ENCODE measurements at places on chromosomes 1 and 21.

DNA sequence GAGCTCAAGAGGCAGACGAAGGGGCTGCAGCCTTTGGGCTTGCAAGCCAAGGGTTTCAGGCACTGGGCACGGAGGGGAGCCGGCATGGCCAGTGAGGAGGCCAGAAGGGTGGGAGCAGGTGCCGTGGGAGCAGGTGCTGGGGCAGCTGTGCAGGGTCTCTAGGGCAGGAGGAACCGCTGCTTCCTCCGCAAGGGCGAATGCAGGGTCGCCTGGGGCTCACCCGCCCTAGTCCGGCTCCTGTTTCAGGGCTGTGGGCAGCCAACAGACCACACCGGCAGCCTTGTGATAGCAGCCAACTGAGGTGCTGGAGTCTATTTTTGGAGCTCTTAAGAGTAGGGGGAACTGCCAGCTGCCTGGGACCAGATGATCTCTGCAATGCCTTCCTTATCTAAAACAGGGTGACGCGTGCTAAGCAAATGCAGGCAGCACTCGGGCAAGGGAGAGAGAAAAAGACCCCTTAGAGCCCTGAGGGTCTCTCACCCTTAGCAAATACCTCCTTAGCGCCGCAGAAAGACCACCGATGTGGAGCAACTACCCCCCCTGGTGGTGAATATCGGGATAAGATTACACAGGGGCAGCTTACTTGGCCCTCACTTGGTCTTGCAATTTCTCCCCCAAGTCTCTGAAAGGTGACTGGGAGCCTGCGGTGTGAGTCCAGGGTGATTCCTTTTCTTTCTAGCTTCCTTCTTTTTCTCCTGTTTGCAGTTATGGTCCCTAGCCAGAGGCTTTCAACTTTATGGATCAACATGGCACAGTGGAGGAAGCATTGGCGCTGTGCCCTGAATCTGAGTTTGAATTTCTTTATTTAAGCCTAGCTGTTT lies 20.7 kb upstream of the MAPKAPK2 start:
- DNase-seq: peak; percentile 77

GRCh38 chr1:53266038-53266437 lies 27.7 kb upstream of the MAGOH start:
- DNase-seq: no peak

DNA sequence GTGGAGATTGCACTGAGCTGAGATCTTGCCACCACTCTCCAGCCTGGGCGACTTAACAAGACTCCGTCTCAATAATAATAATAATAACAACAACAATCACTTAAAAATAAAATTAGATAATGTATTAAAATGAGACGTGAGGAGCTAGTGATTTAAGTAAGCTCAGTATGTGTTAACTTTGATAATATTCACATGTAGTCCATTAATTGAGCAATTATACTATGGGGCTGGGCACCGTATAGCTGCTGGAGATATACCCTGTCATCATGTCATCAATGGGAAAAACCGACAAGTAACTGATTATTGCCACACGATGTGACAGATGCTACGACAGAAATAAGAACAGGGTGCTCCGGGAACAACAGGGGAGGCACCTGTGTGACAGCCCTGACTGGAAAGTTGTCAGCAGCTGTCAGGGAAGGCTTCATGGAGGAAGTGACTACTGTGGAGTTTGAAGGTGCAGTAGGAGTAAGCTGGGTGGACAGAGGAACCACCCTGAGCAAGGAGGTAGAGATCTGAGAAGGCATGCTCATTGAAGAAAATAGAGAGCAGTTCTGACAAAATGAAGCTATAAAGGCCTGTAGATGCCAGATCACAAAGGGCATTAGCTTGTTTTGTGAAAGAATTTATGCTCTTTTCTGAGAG lies 924 bp upstream of the CAMSAP2 start:
- DNase-seq: no peak

- no peak for DNase-seq
Measured at GRCh38 chr1:163231385-163231784, 28.7 kb upstream of the RGS5 start.

- DNase-seq: no peak
Measured at GRCh38 chr21:44530903-44531605, 8.9 kb downstream of the KRTAP10-1 start.

GRCh38 chr1:229326601-229327000 lies 16.2 kb downstream of the CCSAP start:
- DNase-seq: no peak

DNA sequence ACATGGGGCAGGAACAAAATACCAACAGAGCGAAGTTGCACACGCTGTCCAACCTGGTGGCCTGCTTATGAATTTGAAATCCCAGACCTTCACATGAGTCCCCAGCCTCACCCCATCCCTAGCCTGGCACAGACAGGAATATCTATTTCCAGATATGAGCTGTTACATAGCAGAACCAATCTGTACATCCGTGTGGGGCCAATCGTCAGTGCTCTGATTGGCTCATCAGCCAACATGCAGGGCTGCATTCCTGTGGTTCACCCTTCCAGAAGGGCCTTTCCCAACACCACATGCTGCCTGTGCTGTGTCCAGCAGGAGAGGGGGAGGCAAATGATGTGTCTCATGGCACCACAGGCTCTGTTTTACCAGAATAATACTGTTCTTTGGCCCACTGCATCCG lies 31.3 kb downstream of the CCN1 start:
- no peak for DNase-seq

DNA sequence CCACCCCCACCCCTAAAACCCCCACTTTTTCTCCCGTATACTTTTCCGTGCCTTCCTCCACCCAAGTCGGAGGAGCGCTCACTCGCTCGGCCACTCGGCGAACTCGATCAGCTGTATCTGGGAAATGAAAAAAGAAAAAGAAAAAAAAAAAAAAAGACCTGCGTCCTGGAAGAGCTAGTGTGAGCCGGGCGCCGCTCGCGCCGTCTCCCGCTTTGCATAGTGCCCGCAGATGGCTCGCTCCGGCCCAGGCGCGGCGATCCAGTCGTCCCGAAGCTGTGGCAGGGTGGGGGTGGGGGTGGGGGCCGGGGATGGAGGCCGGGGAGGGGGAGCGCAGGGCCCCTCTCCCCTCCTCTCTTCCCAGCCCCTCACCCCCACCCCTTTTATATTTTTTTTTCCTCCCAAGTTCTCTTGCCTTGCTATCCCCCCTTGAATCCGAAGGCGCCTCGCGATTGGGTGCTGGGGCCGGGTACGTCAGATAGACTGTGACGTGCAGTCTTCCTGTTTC lies 299 bp upstream of the PROX1 start:
- DNase-seq: peak; percentile 80

GRCh38 chr21:45020629-45021427 lies 53.6 kb upstream of the ADARB1 start:
- DNase-seq: no peak

- DNase-seq: no peak
Measured at GRCh38 chr1:7006996-7007871, 222.0 kb downstream of the CAMTA1 start.

GRCh38 chr1:9069326-9070100 lies at the start of gene SLC2A5:
Gene SLC2A5 (minus strand): TSS chr1:9069635. CDS start chr1:9069536, 99 bp downstream.
- DNase-seq: peak; percentile 58

GRCh38 chr1:187971851-187972250 lies 1143.1 kb downstream of the PLA2G4A start:
- DNase-seq: no peak

- no peak for DNase-seq
Measured at GRCh38 chr21:35351434-35351833, 302.3 kb upstream of the RUNX1 start.

DNA sequence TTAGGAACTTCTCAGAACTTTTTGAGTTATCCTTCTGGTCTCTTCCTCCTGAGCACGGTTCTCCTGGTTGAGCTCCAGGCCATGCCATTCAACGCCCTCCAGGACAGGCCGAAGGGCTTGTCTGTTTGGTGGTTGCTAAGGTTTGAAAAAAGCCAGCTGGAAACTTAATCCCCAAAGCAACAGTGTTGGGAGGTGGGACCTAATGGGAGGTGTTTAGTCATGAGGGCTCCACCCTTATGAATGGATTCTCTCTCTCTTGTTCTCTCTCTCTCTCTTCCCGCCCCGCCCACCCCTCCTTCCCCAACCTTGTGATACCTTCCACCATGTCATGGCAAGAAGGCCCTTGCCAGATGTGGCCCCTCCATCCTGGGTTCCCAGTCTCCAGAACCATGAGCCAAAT lies 829 bp downstream of the KCNE1 start:
- no peak for DNase-seq

DNA sequence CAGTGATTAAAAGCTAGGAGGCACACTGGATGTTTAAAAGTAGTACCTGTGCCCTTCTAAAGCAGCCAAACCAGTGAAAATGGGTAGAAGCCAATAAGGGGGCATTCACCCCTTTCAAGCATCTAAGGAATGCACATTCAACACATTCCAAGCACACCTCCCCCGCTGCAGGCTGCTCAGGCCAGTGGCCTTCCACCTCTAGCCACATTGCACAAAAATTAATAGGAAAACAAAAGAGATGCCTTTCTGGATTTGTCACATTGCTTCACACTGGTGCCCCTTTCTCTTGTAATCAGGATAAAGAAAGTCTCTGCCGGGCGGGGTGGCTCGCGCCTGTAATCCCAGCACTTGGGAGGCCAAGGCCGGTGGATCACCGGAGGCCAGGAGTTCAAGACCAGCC lies 834.0 kb downstream of the USP25 start:
- DNase-seq: no peak

- DNase-seq: no peak
Measured at GRCh38 chr1:243293941-243294722, 38.3 kb downstream of the SDCCAG8 start.

GRCh38 chr1:205581321-205581980 lies 50.4 kb downstream of the ELK4 start:
- no peak for DNase-seq

GRCh38 chr1:103025858-103026409 lies 82.4 kb downstream of the COL11A1 start:
- no peak for DNase-seq

GRCh38 chr1:202193614-202194327 lies at the start of gene LGR6:
Gene LGR6 (plus strand): TSS chr1:202193799. CDS start chr1:202193990, 191 bp downstream.
- DNase-seq: no peak

DNA sequence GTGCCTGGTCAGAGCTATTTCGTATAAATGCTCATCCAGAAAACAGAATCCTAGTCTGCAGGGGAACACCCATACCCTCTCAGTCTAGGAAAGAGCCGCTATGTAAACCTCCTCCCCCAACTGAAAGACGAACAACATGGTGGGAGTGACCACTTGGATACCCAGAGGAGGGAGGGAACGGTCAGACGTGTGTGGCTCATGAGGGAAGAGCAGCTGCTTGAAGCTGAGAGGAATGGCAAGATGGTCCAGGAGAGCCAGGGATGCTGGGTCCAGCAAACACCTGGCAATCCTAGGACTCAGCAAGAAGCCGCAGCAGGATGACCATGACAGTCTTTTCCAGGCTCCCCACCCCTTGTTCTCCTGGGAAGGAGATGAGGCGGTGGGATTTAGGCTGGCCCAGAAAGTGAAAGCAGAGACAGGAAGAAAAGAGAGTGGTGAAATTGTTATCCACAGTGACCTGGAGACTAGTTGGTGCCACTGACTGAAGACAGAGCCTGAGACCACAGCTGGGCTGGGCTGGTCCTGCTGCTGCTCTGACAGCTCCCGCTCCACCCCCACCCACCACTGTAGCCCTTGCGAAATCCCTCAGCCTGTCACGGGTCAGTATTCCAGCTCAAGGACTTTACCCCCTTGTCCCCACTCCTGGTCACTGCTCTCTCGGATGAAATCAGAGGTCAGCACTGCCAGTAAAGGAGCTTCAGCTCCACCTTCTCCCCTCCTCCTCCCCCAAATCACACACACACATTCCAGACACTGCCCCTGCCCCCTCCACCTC lies 3.6 kb downstream of the CERS2 start:
- no peak for DNase-seq

DNA sequence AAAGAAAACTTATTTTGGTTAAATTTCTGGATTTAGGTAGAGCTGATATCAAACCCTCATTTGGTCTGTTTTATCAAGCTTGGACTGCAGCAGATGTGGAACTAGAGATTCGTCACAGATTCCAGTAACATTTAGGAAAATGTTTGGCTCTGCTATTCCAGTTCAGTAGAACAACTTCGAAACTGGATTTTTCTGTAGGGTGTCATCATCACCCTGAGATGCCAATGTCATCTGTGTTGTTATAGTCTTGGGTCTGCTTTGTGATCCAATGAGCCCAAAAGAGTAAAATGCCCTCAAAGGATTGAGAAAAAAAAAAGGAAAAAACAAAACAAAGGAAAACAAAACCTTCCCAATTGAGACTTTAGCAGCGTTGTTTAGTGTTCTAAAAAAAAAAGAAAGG lies 55.4 kb downstream of the LAMC2 start:
- no peak for DNase-seq

- DNase-seq: no peak
Measured at GRCh38 chr1:14476170-14476955, 122.1 kb upstream of the KAZN start.

GRCh38 chr1:64403331-64403730 lies 66.6 kb upstream of the CACHD1 start:
- DNase-seq: no peak

DNA sequence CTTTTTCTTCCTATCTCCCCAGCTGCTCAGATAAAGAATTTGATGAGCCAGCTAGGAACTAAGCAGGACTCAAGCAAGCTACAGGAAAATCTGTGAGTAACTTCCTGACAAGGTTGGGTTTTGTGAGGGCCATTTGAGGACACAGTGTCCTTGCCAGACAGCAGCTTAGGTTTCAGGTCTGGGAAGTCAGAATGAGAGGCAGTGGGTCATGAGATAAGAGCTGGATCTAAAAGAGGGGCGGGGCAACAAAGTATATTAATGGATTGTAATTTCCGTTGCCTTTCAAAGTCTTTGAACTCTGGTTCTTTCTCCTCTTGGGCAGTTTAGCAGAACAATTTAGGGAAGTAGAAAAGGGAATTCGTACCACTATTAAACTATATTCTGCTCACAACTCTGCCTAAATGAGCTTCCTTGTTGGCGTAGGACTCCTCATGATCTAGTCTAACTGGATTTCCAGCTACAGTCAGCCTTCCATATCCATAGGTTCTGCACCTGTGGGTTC lies 16.6 kb downstream of the STX12 start:
- DNase-seq: no peak

DNA sequence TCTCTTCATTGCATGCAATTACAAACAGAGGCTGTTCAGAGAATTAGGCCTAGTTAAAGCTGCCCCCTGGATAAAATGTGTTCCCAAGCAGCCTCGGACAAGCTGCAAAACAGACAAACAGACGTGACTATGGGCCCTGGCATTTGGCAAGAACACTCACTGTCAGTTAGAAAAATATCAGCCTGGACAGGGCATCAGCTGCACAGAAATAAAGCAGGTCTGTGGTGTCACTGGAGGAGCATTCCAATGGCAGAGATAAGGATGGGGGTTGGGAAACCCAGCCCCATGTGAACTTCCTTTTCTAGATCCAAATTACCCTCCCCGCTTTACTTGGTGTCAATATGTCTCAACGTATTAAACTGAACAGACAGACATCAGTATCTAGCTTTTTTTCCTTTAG lies 177.1 kb downstream of the GPATCH2 start:
- DNase-seq: no peak

GRCh38 chr21:42758721-42759593 lies 105.5 kb downstream of the PDE9A start:
- no peak for DNase-seq

Measured in NCI-H1092 (cell line).